Pancreas (tissue), 10 donors: ENCODE measurements at places on chromosomes 12 and 14. TPM values are rescaled to one million over a fixed set of nuclear protein-coding genes. Genes with fewer than 3 reads are reported as not detected.

DNA sequence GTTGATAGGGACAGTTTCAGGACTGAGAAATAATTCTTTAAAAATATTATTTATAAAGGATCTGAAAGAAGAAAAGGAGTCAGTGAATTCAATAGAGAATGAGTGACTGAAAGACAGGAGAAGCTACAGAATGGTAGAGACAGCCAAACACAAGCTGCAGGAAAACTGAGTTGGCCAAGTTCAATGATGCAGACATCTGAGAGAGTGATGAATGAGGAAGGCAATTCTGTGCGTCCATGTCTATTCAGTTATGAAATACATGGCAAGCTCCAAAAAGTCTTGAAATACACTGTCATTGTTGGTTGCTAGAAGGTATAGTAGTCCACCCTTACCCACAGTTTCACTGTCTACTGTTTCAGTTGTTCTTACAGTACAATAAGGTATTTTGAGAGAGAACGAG, 6.8 kb downstream of the LRRC74A start:
- H3K4me1 ChIP-seq, result peaks cover 81% of the 10 kb centered on the region
- H3K4me3 ChIP-seq, result no peak overlapping the region
- H3K27me3 ChIP-seq, result no peaks in the 10 kb centered on the region
- H3K27ac ChIP-seq, result peak overlapping the region; percentile 92
- no peaks in the 10 kb centered on the region for H3K36me3 ChIP-seq
- no peak for DNase-seq

DNA sequence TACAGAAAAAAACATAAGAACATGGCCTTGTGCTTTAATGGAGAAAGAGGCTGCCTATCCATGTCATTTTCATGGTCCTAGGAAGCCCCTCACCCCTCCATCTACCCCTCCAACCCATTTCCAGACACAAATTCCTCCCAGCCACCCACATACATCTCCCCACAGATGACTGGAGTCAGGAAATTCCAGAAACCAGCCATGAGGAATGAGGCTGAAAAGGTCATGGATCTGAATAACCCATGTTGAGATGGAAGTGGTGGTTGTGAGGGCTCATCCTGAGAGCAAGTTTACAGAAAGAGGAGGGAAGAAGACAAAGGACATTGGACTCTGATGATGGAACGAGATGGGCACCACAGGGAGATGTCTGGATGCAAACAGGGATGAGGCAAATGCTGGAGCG, 23.9 kb upstream of the C12orf42 start:
- no peaks in the 10 kb centered on the region for H3K27me3 ChIP-seq
- no peak for DNase-seq
- no peak overlapping the region for H3K4me3 ChIP-seq
- H3K27ac ChIP-seq, result no peak overlapping the region
- H3K36me3 ChIP-seq, result no peaks in the 10 kb centered on the region
- no peaks in the 10 kb centered on the region for H3K4me1 ChIP-seq

Gene CLEC2B
- polyA plus RNA-seq, result 2.4 TPM

- H3K27ac ChIP-seq, result peak overlapping the region; percentile 98
- no peak overlapping the region for H3K4me3 ChIP-seq
- H3K4me1 ChIP-seq, result peaks cover 41% of the 10 kb centered on the region
- peak; percentile 51 for DNase-seq
- H3K27me3 ChIP-seq, result no peaks in the 10 kb centered on the region
- H3K36me3 ChIP-seq, result peaks cover 7% of the 10 kb centered on the region
These were observed 1.1 kb upstream of the MBD6 start for GRCh38 chr12:57521525-57522010.

Gene FMNL3
- polyA plus RNA-seq, result 2.9 TPM

Gene CFAP251
- polyA plus RNA-seq, result 5.8 TPM

Gene FOXN4
- not detected for polyA plus RNA-seq

GRCh38 chr14:100611811-100612480, 24.7 kb upstream of the BEGAIN start:
- H3K36me3 ChIP-seq, result no peaks in the 10 kb centered on the region
- no peaks in the 10 kb centered on the region for H3K27me3 ChIP-seq
- no peaks in the 10 kb centered on the region for H3K4me1 ChIP-seq
- no peak overlapping the region for H3K4me3 ChIP-seq

DNA sequence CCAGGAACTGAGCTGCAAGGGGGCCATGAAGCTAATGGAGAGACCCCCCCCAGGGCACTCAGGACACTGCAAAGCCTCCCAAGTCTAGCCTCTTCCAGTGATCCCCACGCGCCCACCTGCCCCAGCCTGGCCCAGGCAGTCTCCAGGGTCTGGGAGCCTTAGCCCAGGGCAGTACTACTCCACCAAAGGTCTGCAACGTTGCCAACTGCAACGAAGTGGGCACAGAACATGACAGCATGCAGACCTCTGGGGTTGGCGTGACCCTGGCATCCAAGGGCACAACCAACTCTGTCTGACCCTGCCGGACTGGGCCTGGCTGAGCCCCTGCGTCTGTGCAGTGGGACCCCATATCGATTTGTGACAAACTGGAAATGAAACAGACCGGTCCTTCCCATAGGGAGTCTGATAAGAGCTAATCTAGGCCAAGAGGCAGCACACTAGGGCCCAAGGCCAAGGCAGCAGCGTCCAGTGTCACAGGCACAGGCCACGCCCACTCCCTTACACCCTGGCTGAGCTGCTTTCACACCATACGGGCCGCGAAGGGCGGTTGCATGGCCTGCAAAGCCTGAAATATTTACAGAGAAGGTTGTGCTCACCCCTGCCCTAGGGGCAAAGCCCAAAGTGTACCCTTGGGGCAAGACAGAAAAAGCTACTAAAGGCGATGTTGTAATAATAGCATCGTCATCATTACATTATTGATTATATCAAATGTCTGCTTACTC, 76.7 kb downstream of the NCOR2 start:
- H3K27ac ChIP-seq, result peak overlapping the region; percentile 49
- DNase-seq, result peak; percentile 86
- H3K27me3 ChIP-seq, result no peaks in the 10 kb centered on the region
- H3K4me3 ChIP-seq, result no peak overlapping the region

GRCh38 chr12:90111791-90112580, 403.3 kb upstream of the ATP2B1 start:
- no peak overlapping the region for H3K27ac ChIP-seq
- H3K27me3 ChIP-seq, result no peaks in the 10 kb centered on the region
- H3K36me3 ChIP-seq, result no peaks in the 10 kb centered on the region
- DNase-seq, result no peak

GRCh38 chr14:92460916-92461579, 52.5 kb upstream of the RIN3 start:
- H3K27ac ChIP-seq, result no peak overlapping the region
- no peaks in the 10 kb centered on the region for H3K27me3 ChIP-seq
- no peak overlapping the region for H3K4me3 ChIP-seq
- H3K4me1 ChIP-seq, result no peaks in the 10 kb centered on the region
- no peak for DNase-seq
- H3K36me3 ChIP-seq, result no peaks in the 10 kb centered on the region

- peak overlapping the region; percentile 95 for H3K4me3 ChIP-seq
- peak; percentile 73 for DNase-seq
- H3K27me3 ChIP-seq, result no peaks in the 10 kb centered on the region
- H3K27ac ChIP-seq, result peak overlapping the region; percentile 88
- H3K36me3 ChIP-seq, result no peaks in the 10 kb centered on the region
These were observed 1.1 kb downstream of the KMT2D start for GRCh38 chr12:49059299-49060171.

- no peak for DNase-seq
- H3K4me1 ChIP-seq, result no peaks in the 10 kb centered on the region
- H3K36me3 ChIP-seq, result no peaks in the 10 kb centered on the region
These were observed 22.4 kb downstream of the ASPG start for GRCh38 chr14:104107611-104108569.

- no peak overlapping the region for H3K27ac ChIP-seq
- no peaks in the 10 kb centered on the region for H3K36me3 ChIP-seq
- no peaks in the 10 kb centered on the region for H3K4me1 ChIP-seq
- no peak for DNase-seq
These were observed 4.7 kb downstream of the VSIG10 start for GRCh38 chr12:118098911-118099671.

Gene PZP
- polyA plus RNA-seq, result not detected

Gene CD27
- polyA plus RNA-seq, result 0.14 TPM

Gene KLHL33
- 0.15 TPM for polyA plus RNA-seq

Gene TCL1B
- polyA plus RNA-seq, result not detected

Gene HCAR2
- 0.05 TPM for polyA plus RNA-seq

Gene IFI27L2
- polyA plus RNA-seq, result 38.7 TPM

Gene CCDC38
- polyA plus RNA-seq, result 0.05 TPM

- no peaks in the 10 kb centered on the region for H3K27me3 ChIP-seq
- H3K4me3 ChIP-seq, result no peak overlapping the region
- H3K27ac ChIP-seq, result no peak overlapping the region
- DNase-seq, result no peak
- H3K4me1 ChIP-seq, result no peaks in the 10 kb centered on the region
These were observed 203.3 kb upstream of the KRR1 start for GRCh38 chr12:75714462-75715322.

Gene B4GALNT1
- polyA plus RNA-seq, result 1.1 TPM

DNA sequence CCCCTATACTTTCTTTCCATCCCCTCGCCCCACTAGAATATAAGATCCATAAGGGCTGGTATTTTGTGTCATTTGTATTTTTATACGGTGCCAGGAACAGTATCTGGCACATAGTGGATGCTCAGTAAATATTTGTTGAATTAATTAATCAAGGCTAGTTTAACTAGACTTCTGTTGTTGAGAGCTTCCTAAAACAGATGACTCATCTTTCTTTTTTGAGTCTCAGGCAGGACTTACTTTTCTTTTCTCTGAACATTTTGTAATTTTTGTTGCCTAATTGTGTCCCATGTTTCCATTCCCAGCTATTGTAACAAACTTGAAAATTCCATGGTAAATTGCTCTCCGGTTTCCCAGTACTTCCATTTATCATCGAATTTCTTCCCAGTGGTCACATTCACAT, 16.7 kb downstream of the STK38L start:
- H3K27me3 ChIP-seq, result no peaks in the 10 kb centered on the region
- no peaks in the 10 kb centered on the region for H3K36me3 ChIP-seq
- H3K4me3 ChIP-seq, result no peak overlapping the region
- peak overlapping the region; percentile 33 for H3K27ac ChIP-seq

- H3K27ac ChIP-seq, result no peak overlapping the region
- no peak overlapping the region for H3K4me3 ChIP-seq
- no peaks in the 10 kb centered on the region for H3K36me3 ChIP-seq
These were observed 292.6 kb upstream of the CAND1 start for GRCh38 chr12:66976526-66976925.

DNA sequence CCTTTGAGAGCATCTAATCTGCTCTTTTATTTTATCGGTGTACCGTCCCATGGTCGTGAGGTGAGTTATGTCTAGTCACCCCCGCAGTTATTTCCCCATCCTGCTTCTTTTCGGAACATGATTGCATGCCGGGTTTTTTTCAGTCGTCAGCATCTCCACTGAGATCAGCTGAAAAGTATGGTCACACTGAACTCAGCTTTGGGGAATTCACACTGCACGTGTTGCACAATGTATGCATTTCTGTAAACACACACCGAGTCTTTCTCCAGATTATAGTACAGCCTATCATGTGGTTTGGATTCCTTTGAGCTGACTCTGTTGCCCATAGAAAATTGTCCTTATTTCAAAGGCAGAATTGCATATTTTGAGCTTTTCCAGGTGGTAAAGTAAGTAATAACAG, 24.6 kb downstream of the PLXNC1 start:
- no peak for DNase-seq
- H3K27me3 ChIP-seq, result no peaks in the 10 kb centered on the region
- H3K4me3 ChIP-seq, result no peak overlapping the region
- no peaks in the 10 kb centered on the region for H3K4me1 ChIP-seq

DNA sequence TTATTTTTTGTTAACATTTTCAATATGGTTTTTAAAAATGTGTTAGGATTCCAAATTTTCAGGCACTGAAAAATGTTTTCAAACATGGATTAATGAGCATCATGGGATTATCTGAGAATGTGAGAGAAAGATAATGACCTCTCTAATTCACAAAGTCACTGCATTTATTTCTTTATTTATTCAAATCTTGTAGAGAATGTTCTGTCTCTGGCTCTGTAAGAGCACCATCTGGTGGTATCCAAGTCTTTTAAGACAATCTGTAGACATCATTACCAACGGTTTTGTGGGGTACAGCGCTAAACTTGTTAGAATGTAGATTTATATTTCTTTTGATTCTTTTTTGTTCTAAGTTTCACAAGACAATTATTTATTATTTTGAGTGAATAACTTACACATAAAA, 956.0 kb upstream of the NOVA1 start:
- H3K4me1 ChIP-seq, result peaks cover 7% of the 10 kb centered on the region
- no peak overlapping the region for H3K27ac ChIP-seq
- DNase-seq, result no peak
- no peaks in the 10 kb centered on the region for H3K36me3 ChIP-seq
- no peak overlapping the region for H3K4me3 ChIP-seq
- H3K27me3 ChIP-seq, result no peaks in the 10 kb centered on the region

Gene ARF6
- polyA plus RNA-seq, result 8.9 TPM

Gene HVCN1
- 1.5 TPM for polyA plus RNA-seq

DNA sequence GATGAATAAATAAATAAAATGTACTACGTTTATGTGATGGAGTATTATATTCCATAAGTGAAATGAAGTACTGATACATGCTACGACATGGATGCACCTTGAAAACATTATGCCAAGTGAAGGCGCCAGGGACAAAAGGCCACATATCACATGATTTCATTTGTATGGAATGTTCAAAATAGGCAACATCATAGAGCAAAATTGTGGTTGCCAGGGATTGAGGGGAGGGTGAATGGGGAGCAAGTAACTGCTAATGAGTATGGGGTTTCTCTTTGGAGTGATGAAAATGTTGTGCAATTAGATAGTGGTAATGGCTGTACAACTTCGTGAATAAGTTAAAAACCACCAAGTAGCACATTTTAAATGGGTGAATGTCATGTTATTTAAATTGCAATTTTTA, 132.8 kb downstream of the SLC38A4 start:
- no peaks in the 10 kb centered on the region for H3K4me1 ChIP-seq
- H3K36me3 ChIP-seq, result no peaks in the 10 kb centered on the region

GRCh38 chr12:92242907-92243306, 97.3 kb upstream of the BTG1 start:
- no peak overlapping the region for H3K4me3 ChIP-seq
- DNase-seq, result no peak
- no peaks in the 10 kb centered on the region for H3K36me3 ChIP-seq

- no peaks in the 10 kb centered on the region for H3K36me3 ChIP-seq
- no peak overlapping the region for H3K4me3 ChIP-seq
- H3K4me1 ChIP-seq, result no peaks in the 10 kb centered on the region
- no peak overlapping the region for H3K27ac ChIP-seq
- DNase-seq, result no peak
These were observed 17.5 kb downstream of the NIN start for GRCh38 chr14:50813544-50813863.

- no peaks in the 10 kb centered on the region for H3K27me3 ChIP-seq
- no peak overlapping the region for H3K27ac ChIP-seq
- H3K4me1 ChIP-seq, result peaks cover 14% of the 10 kb centered on the region
- H3K4me3 ChIP-seq, result peak overlapping the region; percentile 42
- peak; percentile 57 for DNase-seq
These were observed 46.1 kb downstream of the CYP46A1 start for GRCh38 chr14:99729991-99730875.

GRCh38 chr12:108305991-108306501, 33.1 kb downstream of the CMKLR1 start:
- peak overlapping the region; percentile 28 for H3K27ac ChIP-seq
- no peak overlapping the region for H3K4me3 ChIP-seq
- no peaks in the 10 kb centered on the region for H3K27me3 ChIP-seq
- H3K4me1 ChIP-seq, result peaks cover 14% of the 10 kb centered on the region
- no peak for DNase-seq

GRCh38 chr12:89238593-89238992, 113.7 kb downstream of the DUSP6 start:
- H3K27me3 ChIP-seq, result no peaks in the 10 kb centered on the region
- no peaks in the 10 kb centered on the region for H3K4me1 ChIP-seq
- no peak overlapping the region for H3K27ac ChIP-seq
- no peak overlapping the region for H3K4me3 ChIP-seq
- H3K36me3 ChIP-seq, result no peaks in the 10 kb centered on the region

Gene GPR162
- polyA plus RNA-seq, result 8.8 TPM
